Stimulated activated CD8-positive, alpha-beta memory T cell treated with anti-CD3 and anti-CD28 coated beads, Interleukin-2, amount 100 ng/mL, for 48 hours (primary cell): ENCODE measurements at places on chromosomes 3 and 15.

DNA sequence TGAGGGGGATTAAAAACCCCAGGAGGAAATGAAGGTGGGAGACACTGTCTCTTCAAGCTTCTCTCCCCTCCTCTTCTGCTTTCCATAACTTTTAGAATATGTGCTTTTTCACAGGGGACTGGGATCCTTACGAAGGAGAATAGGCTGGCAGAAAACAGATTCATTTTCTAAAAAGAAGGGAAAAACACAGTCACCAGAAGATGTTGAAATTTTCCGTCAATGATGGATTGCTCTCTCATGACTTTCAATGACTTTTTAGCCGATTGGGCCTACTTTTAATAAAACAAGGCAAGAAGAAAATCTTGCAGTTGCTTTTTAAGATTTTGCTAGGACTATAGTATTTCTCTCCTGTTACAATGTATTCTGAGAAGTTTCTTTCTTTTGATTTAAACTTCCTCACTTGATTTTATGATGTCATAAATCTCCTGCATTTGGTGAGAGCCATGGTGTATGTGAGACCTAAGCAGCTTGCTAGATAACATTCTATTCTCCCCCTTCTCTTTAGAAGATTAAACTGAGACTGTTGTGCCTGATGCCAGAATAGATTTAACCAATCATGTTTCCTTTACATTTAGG, 241.2 kb downstream of the FEZF2 start:
- DNase-seq = no peak

DNA sequence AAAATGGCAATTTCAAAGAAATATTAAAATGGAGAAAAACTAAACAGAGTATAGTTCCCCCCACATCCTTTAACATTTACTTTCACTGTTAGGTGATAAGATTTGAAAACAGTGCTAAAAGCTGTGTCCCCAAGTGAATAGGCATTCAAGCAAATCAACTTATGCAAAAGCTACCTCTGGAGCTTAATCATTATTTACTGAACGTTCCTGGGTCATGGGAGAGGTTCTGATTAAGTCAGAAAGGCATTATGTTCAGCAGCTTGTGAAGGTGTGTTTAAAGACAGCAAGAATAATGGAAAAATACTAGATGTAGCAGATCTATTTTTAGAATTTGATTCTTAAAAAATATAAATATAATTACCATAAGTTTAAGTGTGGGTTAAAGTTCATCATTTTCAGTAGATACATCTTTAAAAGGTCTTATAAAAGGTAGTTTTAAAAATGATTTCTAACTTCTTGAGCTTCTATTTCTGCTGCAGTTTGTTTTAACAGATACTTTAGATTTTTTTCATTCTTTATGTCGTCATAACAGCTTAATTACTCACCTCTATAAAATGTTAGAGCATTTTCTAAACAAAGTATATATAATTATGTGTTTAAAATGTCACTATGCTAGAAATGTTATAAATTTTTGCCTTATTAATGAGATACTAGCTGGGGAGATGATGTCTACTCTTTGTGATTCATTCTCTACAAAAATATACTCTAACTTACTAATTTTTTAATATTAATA, 127.9 kb downstream of the MITF start:
- no peak for DNase-seq

DNA sequence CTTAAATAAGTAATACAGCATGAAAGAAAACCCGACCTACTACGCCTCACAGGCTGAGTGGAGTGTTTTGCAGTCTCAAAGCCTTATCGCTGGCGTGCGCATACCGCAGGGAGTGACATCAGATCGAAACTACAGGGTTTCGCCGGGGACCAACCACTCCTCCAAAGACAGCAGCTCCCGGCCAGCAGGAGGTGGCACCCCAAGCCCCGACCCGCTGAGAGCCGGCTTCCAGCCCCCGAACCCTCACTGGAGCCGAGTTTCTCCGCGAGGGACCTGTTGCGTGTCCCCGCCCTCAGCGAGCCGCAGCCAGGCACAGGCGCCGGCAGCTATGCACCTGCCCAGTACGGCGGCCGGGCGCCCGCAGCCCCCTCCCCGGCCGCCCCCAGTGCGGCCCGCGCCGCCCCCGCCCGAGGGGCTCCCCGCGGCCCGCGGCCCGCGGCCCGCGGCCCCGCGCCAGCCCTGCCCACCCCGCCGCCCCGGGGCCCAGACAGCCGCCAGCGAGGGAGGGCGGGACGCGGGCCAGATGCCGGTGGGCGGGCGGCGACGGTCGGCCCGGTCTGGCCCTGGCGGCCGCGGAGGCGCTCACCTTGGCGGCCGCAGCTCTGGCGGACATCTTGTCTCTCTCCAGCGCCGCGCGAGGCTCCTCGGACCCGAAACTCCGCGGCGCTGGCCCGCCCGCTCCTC, 710 bp downstream of the TJP1 start:
- DNase-seq = peak; percentile 28

GRCh38 chr3:4736284-4736861, 242.9 kb upstream of the BHLHE40 start:
- no peak for DNase-seq

DNA sequence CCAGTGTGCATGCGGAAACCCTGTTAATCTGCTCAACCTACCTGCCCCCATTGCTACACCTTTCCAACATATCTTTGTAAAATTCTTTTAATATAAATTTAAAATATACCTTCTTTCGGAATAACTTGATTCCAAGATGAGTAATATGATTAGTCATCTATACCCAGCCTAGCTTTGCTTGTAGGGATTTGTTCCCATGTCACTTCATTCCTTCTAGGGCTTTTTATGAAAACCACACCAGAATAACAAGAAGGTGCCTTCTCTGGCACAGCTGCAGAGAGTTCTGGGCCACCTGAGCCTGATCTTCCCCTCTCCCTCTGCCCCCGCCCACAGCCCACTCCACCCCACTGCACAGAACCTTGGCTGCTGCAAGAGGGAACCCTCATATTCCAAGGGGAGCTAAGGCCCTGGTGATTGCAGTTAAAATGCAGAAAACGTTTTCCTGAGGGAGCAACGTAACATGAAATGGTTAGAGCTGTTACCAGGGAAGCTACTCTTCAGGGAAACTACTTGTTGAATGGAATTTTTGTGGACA, 38.6 kb upstream of the HACD2 start:
- no peak for DNase-seq
